ENCODE measurements at places on chromosomes 7 and 10.

- no peak for DNase-seq
These were observed 210.8 kb downstream of the CCSER2 start for GRCh38 chr10:84539216-84539615.

- DNase-seq: no peak
These were observed 97.9 kb upstream of the KLF14 start for GRCh38 chr7:130831817-130832481.

DNA sequence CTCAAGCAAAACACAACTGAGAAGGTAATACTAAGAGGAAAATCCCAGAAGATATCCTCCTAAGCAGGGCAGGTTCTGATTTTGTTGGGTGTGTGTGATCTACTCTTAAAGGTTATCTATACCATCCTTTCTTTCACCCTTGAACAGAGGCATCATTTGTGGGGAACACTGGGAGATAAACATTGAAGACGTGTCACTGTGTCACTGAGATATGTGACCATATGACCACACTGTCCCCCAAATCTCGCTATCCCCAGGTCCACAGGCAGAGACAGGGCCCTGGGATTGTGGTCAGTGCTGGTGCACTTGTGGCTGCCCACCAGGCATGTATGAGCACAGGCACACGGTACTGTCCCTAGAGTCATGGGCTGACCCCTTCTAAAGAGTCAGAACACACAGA lies 30.0 kb downstream of the TECTB start:
- DNase-seq: no peak

DNA sequence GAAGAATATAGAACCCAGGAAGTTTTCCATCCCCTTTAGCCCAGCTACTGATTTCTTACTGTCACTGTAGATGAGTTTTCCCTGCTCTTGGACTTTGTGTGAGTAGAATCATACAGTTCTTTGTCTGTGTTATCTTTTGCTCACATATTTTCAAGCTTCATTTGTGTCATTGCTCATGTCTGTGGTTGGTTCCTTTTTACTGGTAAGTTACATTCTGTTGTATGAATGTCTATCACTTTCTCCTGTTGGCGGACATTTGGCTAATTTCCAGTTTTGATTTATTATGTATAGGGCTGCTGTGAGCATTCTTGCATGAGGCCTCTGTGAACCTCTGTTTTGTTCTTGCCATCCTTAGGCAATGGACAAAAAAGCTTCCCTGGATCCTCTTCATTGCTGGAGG lies 5.3 kb downstream of the GLRX3 start:
- DNase-seq: no peak

DNA sequence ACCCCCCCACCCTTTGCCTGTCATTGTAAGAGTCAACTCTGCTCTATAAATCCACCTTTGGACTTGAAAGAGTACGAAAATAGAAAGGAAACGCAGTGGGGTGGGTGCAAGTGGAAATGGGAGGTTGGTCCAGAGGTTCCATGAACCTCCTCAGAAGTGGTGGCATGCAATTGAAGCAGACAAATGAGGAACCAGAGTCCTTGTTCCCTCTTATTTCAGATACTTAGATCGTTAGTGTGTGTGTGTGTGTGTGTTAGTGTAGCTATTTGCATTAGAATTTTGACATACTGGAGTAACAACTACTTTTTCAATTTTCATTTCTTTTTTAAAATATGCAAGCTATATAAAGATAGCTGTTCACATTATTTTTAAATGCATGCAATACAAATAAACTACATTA lies 18.1 kb upstream of the TFAM start:
- no peak for DNase-seq

GRCh38 chr7:38973760-38974159 lies 3.9 kb upstream of the POU6F2 start:
- no peak for DNase-seq
